Activated CD8-positive, alpha-beta T cell treated with anti-CD3 and anti-CD28 coated beads, Interleukin-2, amount 10 ng/mL, durations not matched to agents 7 days and 5 days (primary cell): ENCODE measurements at places on chromosomes 2 and 18.

- no peaks in the 10 kb centered on the region for H3K27me3 ChIP-seq
- peak overlapping the region; percentile 10 for H3K4me3 ChIP-seq
- H3K36me3 ChIP-seq: peaks cover 35% of the 10 kb centered on the region
- peaks cover 86% of the 10 kb centered on the region for H3K4me1 ChIP-seq
Measured at GRCh38 chr2:54588244-54588899, 132.2 kb downstream of the SPTBN1 start.

GRCh38 chr2:167335541-167335992 is 447.3 kb downstream of the XIRP2 start:
- no peak overlapping the region for H3K4me3 ChIP-seq
- no peak for DNase-seq
- H3K27ac ChIP-seq: no peak overlapping the region
- no peaks in the 10 kb centered on the region for H3K27me3 ChIP-seq
- H3K4me1 ChIP-seq: no peaks in the 10 kb centered on the region
- H3K36me3 ChIP-seq: no peaks in the 10 kb centered on the region

- H3K4me3 ChIP-seq: no peak overlapping the region
- no peak overlapping the region for H3K27ac ChIP-seq
- no peaks in the 10 kb centered on the region for H3K36me3 ChIP-seq
- no peaks in the 10 kb centered on the region for H3K4me1 ChIP-seq
- H3K27me3 ChIP-seq: no peaks in the 10 kb centered on the region
- DNase-seq: no peak
Measured at GRCh38 chr18:34550902-34551301, 159.2 kb upstream of the DTNA start.

GRCh38 chr18:46152436-46152807 is 48.2 kb downstream of the HAUS1 start:
- H3K4me3 ChIP-seq: no peak overlapping the region
- peak overlapping the region; percentile 26 for H3K27ac ChIP-seq
- no peak for DNase-seq
- no peaks in the 10 kb centered on the region for H3K27me3 ChIP-seq
- H3K4me1 ChIP-seq: peaks cover 86% of the 10 kb centered on the region

GRCh38 chr2:58875436-58875835 is 634.3 kb upstream of the FANCL start:
- H3K27ac ChIP-seq: no peak overlapping the region
- no peak overlapping the region for H3K4me3 ChIP-seq
- no peaks in the 10 kb centered on the region for H3K4me1 ChIP-seq
- no peaks in the 10 kb centered on the region for H3K36me3 ChIP-seq

DNA sequence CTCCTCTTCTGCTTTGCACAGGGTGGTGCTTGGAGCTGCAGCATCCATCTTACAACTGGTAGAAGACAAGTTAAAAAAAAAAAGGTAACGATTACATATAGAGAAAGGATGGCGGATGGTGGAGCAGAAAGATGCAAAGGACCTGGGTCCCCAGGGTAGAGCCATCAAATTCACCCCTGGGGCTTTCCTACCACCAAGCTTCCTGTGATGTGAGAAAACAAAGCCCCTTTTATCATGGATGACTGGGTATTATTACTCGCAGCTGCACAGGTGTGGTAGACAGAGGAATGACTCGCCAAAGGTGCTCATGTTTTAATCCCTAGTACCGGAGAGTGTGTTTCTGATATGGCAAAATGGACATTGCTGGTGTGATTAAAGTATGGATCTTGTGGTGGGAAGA is 1.3 kb upstream of the ACOXL start:
- no peak overlapping the region for H3K4me3 ChIP-seq
- H3K4me1 ChIP-seq: peaks cover 13% of the 10 kb centered on the region

DNA sequence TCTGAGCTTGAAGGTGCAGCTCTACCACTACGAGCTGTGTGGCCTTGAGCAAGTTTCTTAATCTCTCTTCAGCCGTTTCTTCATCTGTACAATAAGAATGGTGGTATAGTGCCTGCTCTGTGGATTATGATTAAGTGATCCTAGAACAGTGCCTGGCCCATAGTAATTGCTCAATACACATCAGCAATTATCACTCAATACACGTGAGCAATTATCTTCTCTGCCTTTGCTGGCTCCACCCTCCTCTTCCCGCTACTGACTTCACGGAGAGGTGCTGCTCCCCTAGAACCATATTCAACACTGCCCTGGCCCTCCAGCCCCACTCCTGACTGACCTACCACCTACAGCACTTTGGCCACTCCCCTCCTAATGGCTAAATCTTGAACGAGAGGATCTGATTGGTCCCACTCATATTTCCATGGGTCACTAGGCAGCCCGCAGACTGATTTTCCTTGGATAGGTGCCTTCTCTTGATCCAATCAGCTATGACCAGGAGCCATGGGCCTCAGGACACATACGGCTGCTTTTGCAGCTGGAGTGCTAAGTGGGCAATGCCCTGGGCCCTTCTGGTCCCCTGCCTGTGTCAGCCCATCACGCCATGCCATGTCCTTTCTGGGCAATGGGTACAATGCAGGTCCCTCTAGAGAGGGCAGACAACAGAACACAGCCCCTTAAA is 77.5 kb downstream of the STPG4 start:
- no peak overlapping the region for H3K27ac ChIP-seq
- H3K4me1 ChIP-seq: peaks cover 7% of the 10 kb centered on the region
- peaks cover 19% of the 10 kb centered on the region for H3K36me3 ChIP-seq
- DNase-seq: no peak
- H3K4me3 ChIP-seq: no peak overlapping the region

GRCh38 chr2:150963336-150963735 is 298.3 kb downstream of the RBM43 start:
- no peaks in the 10 kb centered on the region for H3K36me3 ChIP-seq
- no peak overlapping the region for H3K27ac ChIP-seq
- H3K27me3 ChIP-seq: no peaks in the 10 kb centered on the region
- H3K4me1 ChIP-seq: no peaks in the 10 kb centered on the region
- H3K4me3 ChIP-seq: no peak overlapping the region
- no peak for DNase-seq

DNA sequence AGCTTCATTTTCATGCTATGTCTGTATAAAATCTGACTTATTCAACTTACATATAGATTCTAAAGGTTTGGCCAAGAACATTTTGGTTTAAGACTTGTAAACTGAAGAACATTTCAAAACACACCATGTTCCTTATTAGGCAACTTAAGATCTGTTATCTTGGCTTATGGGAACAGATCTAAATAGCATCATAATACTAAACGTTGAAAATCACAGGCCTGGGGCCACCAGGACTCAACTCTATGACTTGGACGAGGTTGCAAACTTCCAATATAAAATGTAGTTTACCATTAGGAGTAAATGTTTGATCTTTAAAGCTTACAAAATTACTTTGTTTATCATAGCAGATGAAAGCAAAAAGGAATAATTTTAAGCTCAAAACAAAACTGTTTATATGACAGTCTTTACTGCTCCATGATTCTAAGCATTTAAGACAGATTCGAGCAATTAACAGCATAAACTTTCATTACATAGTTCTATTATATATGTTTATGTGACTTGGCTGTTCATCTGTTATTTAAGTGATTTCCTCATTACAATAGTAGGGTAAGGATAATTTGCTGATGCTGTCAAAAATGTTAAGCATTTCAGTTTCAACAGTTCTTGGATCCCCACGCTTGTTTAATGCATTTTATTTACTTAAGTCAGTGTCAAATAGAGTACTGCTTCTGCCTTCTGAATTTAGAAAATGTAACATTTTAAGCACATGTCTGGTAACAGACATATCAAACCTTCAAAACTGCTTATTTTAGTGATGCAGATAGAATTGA is 8.3 kb downstream of the TCF4 start:
- no peak overlapping the region for H3K27ac ChIP-seq
- no peak for DNase-seq
- peaks cover 9% of the 10 kb centered on the region for H3K27me3 ChIP-seq
- no peaks in the 10 kb centered on the region for H3K4me1 ChIP-seq
- no peak overlapping the region for H3K4me3 ChIP-seq

- H3K27ac ChIP-seq: no peak overlapping the region
- no peaks in the 10 kb centered on the region for H3K36me3 ChIP-seq
- H3K4me1 ChIP-seq: no peaks in the 10 kb centered on the region
- H3K4me3 ChIP-seq: no peak overlapping the region
- DNase-seq: no peak
- H3K27me3 ChIP-seq: no peaks in the 10 kb centered on the region
Measured at GRCh38 chr18:75377258-75377657, 50.2 kb downstream of the SMIM21 start.

- H3K27me3 ChIP-seq: peaks cover 35% of the 10 kb centered on the region
- H3K4me3 ChIP-seq: no peak overlapping the region
- H3K36me3 ChIP-seq: no peaks in the 10 kb centered on the region
- no peaks in the 10 kb centered on the region for H3K4me1 ChIP-seq
- DNase-seq: no peak
- H3K27ac ChIP-seq: no peak overlapping the region
Measured at GRCh38 chr2:170703776-170704476, 11.2 kb upstream of the SP5 start.

DNA sequence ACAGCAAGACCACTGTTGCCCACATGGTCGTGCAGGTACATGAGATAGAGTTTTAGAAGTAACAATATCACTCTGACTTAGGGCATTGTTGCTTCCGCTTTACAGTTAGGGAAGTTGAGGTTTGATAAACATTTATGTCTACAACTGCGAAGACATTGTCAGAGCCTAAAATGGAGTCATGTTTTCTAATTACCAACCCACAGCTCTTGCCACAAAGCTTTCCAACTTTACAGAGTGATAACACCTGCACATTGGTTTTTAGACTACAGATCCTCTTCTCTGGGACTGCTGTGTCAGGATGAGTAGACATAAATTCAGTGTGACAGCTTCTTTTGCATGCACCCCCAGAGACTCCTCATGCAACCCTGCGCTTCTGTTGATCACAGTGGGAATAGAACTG is 119.0 kb downstream of the FEZ2 start:
- H3K4me3 ChIP-seq: no peak overlapping the region
- no peaks in the 10 kb centered on the region for H3K27me3 ChIP-seq
- DNase-seq: no peak
- H3K27ac ChIP-seq: no peak overlapping the region

DNA sequence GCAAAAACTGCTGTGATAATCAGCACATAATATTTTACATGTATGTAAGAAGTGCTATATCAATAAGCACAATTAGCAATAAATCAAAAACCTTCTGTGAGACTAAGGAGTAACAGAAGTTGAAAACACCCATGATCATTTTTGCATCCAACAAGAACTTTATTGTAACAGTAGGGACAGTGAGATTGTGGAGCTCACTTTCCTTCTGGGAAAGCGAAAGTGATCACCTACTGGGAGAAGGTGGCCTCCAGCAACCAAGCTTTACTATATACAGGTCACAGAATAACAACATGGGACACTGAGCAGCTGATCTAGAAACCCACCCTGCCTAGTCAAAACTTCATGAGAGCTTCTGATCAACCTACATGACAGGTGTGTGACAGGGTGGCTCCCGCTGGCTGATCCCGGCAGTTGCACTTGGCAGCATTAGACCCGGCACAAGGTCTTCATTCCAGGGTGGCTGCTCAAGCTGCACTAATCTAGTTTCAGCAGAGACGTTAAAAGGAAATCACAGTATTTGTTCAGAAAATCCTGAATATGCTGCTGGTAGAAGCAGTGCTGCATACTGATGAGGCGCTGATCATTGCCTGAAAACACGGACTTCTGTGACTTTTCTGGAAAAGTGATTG is 63.5 kb upstream of the ARL5A start:
- H3K36me3 ChIP-seq: no peaks in the 10 kb centered on the region
- peaks cover 2% of the 10 kb centered on the region for H3K27me3 ChIP-seq
- no peaks in the 10 kb centered on the region for H3K4me1 ChIP-seq
- no peak for DNase-seq

DNA sequence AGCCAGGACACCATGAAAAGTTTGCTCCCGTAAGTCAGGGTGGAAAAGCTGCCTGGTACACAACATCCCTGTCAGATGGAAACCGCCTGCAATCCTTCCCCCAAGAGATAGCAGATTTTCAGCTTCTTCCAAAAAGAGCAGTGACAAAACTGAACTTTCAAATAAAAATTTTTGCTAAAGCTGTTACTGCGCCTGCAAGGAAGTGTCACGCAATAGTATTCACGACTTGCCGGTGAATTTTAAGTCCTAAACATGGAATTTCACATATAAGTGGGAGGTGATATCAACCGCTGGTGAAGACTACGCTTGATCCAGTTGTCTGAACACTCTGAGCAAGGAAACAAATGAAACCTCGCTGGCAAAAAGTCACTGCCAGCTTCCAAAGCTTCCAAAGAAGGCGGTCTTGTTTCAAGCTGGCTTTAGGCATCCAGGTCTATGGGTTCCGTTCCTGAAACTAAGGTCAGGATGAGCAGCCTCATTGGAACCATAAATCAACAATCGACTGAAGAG is 2.8 kb downstream of the COL6A3 start:
- H3K4me3 ChIP-seq: no peak overlapping the region
- no peaks in the 10 kb centered on the region for H3K4me1 ChIP-seq
- H3K27me3 ChIP-seq: no peaks in the 10 kb centered on the region
- no peak for DNase-seq
- H3K36me3 ChIP-seq: no peaks in the 10 kb centered on the region

GRCh38 chr2:55896633-55897032 is 26.9 kb downstream of the EFEMP1 start:
- no peaks in the 10 kb centered on the region for H3K27me3 ChIP-seq
- H3K36me3 ChIP-seq: no peaks in the 10 kb centered on the region
- no peak overlapping the region for H3K4me3 ChIP-seq
- no peak overlapping the region for H3K27ac ChIP-seq

- no peaks in the 10 kb centered on the region for H3K36me3 ChIP-seq
- DNase-seq: no peak
Measured at GRCh38 chr18:65057439-65058083, 693.3 kb upstream of the CDH7 start.
